ENCODE measurements at places on chromosomes 3 and 15. TPM values are rescaled to one million over a fixed set of nuclear protein-coding genes. Genes with fewer than 3 reads are reported as not detected.

The FBXO40 gene
- polyA plus RNA-seq = 0.05 TPM

The FSIP1 gene
- 2.1 TPM for polyA plus RNA-seq

The ZFAND6 gene
- polyA plus RNA-seq = 116 TPM

The CLDN1 gene
- polyA plus RNA-seq = 58.9 TPM

The ITGA11 gene
- polyA plus RNA-seq = 4.4 TPM

The PPP1R2 gene
- polyA plus RNA-seq = 51.1 TPM

The CPA3 gene
- polyA plus RNA-seq = 0.45 TPM

The SLC6A11 gene
- polyA plus RNA-seq = 0.05 TPM

The SKOR1 gene
- 0.49 TPM for polyA plus RNA-seq

The SLC51B gene
- polyA plus RNA-seq = 11.7 TPM

DNA sequence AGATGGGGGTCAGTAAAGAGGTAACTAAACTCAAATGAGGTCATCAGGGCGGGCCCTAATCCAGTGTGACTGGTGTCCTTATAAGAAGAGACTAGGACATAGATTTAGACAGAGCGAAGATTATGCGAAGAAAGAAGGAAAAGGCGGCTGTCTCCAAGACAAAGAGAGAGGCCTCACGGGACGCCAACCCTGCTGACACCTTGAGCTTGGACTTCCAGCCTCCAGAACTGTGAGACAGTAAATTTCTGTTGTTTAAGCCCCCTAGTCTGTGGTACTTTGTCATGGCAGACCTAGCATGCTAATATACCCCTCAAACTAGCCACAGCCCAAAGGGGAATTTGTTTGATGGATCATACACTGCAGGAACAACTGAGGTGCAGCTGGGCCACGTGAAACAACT, 183.0 kb downstream of the ABHD5 start:
- DNase-seq = no peak

GRCh38 chr3:30826531-30826942, 67.9 kb downstream of the GADL1 start:
- DNase-seq = no peak

DNA sequence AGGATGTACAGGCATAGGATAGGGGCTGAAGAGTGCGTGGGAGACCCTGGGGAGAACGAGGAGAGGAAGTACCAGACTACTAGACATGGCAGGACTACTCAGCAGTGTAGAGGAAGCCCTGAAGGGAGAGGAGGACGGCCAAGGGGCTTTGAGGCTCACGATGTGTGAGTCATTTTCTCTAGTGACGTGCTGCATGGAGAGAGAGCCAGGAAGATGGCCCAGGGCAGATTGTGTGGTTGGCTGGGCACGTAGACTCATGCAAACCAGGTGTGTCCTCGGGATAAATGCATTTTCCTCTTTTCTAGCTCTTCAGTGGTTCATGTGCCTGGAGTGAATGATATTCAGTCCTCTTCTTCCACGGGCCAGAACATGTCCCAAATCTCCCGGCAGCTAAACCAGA, 115.0 kb upstream of the ABHD17C start:
- no peak for DNase-seq

GRCh38 chr3:56137415-56137814, 330.9 kb downstream of the ERC2 start:
- no peak for DNase-seq

- DNase-seq = peak; percentile 28
Observed at GRCh38 chr3:190424478-190425439, 24.9 kb downstream of the TMEM207 start.

GRCh38 chr15:95262866-95263564, 1031.7 kb downstream of the MCTP2 start:
- no peak for DNase-seq

DNA sequence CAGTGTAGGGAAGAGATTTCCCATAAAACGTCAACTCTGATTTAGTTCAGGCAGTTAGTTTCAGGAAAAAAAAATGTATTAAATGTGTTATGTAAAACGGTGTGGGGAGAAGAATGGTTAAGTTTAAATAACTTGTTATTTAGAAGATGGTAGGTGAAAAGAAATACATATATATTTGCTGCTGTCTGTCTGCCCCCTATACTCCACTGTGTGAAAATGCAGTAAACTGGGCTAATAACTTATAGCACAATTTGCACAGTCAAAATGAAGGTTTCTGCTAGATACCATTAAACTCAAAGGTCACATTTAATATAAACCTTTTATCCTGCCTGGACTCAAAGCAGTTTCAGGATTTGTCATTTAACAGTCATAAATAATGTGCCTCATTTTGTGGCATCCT, 515.0 kb downstream of the FGF12 start:
- no peak for DNase-seq

- DNase-seq = peak; percentile 56
Observed at GRCh38 chr15:70605606-70606410, 157.6 kb downstream of the UACA start.

DNA sequence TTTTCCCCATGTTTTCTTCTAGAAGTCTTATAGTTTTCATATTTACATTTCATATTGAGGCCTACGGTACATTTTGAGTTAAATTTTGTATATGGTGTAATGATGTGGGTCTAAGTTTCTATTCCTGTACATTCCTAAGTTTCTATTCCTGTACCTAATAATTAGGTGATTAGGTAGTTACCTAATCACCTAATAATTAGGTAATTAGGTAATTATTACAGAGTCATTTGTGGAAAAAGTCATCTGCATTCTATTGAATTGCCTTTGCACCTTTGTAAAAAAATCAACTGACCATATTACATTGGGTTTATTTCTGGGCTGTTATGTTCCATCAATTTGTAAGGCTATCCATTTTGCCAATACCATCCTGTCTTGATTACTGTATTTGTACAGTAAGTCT, 37.1 kb downstream of the MAP4 start:
- DNase-seq = no peak

- no peak for DNase-seq
Observed at GRCh38 chr3:193852901-193853300, 259.9 kb downstream of the OPA1 start.

All from left renal cortex interstitium (tissue), 4 donors.